ENCODE measurements at places on chromosomes 11 and 22.

DNA sequence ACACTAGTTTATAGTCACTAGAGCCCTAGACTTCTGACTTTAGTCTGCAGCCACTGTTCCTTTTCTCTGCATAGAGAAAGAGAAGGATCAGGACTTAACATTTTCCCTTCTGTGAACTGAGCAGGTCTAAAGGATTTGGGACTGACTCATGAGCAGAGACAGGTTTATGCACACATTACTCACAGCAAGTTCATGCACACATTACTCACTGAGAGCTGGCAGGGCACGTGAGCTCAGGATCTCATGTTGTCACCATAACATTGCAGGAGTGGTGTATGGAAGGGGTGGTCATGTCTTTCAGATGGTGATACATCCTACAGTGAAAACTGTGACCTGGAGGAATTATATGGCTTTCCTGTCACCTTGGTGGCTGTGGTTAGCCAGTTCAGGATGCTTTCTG is 56.4 kb downstream of the CEP164 start:
- no peak for DNase-seq

DNA sequence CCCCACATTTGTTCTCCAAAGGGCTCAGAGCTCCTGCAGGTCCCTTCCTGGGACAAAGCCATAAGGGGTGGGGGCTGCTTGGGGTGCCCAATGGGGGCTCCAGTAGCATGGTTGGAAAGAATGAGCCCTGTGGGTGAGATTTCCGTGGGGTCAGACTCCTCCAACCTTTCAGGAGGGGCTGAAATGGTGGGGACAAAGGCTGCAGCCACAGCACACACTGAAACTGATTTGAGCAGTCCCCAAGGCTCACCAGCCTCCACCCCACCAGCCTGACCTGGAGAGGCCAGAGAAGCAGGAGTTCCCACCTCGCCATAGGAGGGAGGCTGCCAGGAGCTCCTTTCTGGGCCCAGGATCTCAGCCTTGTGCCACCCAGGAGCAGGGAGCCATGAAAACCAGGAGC is 69.2 kb downstream of the MN1 start:
- DNase-seq = no peak

DNA sequence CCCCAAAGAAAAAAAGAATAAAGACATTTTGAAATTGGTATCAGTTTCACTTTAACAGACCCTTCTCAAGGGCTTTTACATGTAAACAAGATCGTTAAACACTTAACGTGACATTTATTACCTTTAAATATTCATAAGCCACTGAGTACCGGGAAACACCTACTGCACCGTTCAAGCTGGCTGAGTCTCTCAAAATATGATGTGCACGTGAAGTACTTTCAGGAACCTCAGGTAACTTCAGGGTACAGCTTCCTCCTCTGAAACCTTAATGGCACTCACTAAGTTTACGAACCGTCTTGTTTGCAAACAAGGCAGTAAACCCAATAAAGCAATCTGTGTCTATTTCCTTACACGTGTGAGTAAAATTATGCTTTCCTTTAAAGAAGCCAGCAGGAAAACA is 105.5 kb upstream of the TENM4 start:
- no peak for DNase-seq

DNA sequence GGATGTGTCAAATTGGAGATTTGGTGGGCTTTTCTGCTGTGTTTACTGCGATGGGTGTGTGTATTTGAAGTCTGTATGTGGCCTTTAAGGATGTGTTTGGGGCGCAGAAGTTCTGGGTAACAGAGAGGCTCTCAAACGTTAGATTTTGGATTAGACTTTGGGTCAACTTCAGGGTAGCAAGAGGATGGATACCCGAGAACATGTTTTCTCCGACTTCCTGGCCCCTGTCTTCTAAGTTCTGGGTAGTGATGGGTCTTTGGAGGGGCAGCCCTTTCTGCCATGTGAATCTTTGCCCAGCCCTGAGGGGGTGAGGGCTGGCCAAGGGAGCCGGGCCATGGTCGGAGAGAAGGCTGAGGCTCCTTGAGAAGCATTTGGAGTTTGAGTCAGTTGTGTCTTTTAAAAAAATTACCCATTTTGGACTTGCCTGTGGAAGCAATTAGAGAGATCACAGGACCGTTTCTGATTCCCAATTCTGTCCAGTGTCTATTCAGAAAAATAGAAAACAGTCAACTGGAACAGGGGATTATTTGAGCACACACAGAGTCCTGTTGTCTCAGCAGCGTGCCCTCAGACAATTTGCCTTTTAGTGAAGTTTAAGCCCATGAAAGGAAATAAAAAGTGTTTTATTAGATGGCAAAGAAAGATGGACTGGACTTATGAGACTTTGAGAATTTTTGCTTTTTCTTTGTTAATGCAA is 114.4 kb downstream of the PTPRJ start:
- no peak for DNase-seq

DNA sequence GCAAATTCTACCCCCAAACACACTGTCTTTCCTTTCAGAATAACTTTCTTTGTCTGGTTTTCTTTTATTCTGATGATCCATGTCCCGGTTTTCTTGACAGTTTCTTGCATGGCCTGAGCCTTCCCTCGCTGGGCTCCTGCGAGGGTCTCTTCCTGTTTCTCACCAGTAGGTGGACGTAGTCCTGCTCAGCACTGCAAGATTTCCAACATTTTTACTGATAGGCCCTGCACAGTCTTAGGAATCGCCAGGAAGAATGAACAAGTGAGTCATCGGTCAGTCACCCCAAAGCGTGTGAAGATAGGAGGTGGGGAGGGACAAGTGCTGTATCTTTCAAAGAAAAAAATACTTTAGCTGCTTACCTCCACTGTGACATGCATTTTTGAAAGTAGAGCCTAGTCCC is 16.9 kb upstream of the KIRREL3 start:
- peak; percentile 63 for DNase-seq

GRCh38 chr11:104866815-104867214 is 31.4 kb downstream of the CASP12 start:
- no peak for DNase-seq

All from ELF-1 (cell line).